ENCODE measurements at places on chromosomes 3 and 15.

DNA sequence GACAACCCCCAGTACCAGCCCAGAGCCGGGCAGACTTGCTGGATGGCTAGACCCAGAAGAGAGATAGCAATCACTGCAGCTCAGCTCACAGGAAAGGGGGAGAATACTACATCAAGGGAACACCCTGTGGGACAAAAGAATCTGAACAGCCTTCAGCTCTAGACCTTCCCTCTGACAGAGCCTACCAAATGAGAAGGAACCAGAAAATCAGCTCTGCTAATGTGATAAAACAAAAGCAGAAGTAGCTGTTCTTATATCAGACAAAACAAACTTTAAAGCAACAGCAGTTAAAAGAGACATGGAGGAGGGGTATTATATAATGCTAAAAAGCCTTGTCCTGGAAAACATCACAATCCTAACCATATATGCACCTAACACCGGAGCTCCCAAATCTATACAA lies 283.3 kb downstream of the KLF13 start:
- DNase-seq: no peak

- DNase-seq: no peak
Observed at GRCh38 chr3:354432-354831, 157.9 kb downstream of the CHL1 start.

- no peak for DNase-seq
Observed at GRCh38 chr3:172142051-172142863, 102.9 kb downstream of the FNDC3B start.

DNA sequence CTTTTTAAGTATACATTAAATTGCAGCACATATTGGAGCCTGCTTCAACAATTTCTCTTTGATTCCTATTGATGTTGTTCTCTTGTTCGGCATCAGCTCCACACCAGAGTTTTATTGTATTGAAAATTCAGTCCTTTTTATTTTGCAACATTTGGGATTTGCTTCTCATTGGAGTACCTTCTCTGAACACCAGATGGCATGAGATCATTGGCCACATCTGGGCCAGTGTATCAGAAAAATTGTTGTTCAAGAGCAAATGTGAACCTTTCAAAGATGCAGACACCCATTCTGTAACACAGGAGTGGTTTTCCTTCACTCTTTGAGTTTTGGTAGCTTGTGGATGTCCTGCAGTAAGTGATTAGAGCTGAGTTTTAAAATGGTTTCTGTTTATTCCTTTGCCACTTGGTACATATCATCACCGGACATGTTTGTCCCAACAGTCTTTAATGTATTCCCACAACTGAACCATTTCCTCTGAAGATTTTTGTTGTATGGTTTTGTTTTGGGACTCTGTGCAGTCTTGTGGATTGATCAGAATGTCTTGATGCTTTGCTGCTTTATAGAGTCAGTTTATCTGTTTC lies 96.1 kb downstream of the MCTP2 start:
- no peak for DNase-seq

All from dorsolateral prefrontal cortex (tissue), 122 donors.